Posterior vena cava (tissue), 2 donors: ENCODE measurements at places on chromosomes 3 and 15. TPM values are rescaled to one million over a fixed set of nuclear protein-coding genes. Genes with fewer than 3 reads are reported as not detected.
A peak's percentile ranks its signal among the peaks of the same experiment; 100 is the strongest.

DNA sequence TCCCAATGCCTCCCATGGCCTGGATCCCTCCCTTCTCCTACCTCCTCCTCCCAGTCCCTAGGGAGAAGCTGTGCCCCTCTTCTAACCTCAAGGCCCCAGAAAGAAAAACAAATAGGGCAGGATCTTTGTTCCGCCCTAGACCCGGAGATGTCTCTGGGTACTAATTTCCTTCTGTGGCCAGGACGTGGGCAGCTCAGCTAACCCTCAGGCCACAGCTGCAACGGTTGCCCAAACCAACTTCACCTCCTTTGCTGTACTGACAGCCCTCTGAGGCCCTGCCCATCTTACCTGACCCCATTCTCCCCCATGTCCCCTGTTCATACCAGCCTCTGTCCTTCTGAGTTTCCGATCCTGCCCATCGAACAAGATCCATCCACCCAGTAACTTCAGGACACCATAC is 70.7 kb downstream of the SRGAP3 start:
- no peak for DNase-seq

Gene ARGFX
- not detected for total RNA-seq

Gene ECE2
- total RNA-seq = not detected

- no peak for DNase-seq
These were observed 449.6 kb upstream of the TGFBR2 start for GRCh38 chr3:30156586-30157498.

DNA sequence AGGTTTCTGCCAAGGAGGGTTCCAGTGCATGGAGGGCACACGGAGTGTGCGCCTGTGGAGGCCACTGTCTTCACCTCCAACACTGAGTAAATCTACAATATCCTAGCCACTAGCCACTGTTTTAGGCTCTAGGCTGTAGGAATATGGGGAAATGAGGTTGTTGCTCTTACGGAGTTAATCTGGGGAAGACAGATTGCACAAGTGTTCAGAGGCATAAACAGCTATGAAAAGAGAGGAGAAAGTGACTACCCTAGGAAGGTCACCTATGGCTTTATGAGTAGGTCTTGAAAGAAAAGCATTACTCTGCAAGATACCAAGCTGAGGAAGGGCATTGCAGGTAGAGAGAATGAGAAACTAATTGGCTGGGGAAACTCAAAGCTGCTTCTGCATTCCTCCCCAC is 85.7 kb downstream of the CYP19A1 start:
- DNase-seq = no peak

Gene EPHA6
- 1.1 TPM for total RNA-seq

DNA sequence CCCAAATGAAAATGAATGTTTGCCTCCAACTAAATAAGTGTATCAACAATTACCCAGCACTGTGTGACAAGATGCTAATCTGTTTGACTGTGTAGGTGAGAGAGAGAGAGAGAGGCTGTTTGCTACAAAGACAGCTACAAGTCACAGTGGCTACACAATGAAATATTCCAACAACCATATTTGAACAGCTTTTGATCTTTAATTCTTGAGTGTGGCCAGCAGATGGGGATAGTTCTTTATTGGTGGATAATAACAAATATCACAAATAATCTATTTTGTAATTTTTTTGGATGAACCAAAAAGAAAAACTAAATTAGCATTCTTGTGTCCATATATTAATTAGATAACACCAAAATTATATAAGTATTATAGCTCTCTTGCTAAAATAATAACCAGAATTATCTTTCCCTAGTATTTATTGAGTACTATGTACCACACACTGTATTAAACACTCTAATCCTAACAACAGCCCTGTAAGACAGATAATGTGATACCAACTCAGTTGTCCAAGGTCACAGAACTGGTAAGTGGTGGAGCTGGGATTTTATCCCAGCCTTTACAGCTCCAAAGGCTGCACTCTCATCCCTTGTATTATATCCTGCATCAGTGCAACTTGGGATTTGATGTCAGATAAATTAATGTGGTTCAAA is 61.9 kb upstream of the C3orf80 start:
- no peak for DNase-seq

Gene CD276
- 137 TPM for total RNA-seq

DNA sequence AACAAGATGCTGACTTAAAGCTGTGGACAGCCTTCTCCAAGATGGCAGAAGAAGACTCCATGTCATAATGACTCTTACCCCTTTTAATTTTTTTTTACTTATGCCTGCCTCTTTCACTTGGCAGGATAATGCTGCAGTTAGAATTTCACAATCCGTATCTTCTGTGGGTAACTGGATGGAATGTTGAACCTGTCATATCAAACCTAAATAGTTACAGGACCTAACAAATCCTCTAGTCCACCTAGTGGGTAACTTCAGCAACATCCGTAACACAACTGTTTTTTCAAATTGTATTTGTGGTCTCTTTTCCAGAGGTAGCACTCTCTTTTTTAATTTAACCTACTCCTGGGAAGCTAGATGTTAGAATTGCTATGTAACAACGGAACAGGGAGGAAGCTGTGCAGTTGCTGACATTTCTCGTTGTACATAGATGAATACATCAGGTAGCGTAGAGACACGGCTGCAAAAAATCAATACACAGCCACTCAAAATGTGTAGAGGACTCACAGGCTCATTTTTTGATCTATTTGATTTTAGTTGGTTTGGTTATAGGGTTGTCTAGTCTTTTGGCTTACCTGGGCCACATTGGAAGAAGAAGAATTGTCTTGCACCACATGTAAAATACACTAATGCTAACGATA is 43.9 kb upstream of the TRPM1 start:
- no peak for DNase-seq

Gene TBC1D5
- 53.7 TPM for total RNA-seq

- no peak for DNase-seq
These were observed 43.5 kb downstream of the FMN1 start for GRCh38 chr15:33150971-33151370.

DNA sequence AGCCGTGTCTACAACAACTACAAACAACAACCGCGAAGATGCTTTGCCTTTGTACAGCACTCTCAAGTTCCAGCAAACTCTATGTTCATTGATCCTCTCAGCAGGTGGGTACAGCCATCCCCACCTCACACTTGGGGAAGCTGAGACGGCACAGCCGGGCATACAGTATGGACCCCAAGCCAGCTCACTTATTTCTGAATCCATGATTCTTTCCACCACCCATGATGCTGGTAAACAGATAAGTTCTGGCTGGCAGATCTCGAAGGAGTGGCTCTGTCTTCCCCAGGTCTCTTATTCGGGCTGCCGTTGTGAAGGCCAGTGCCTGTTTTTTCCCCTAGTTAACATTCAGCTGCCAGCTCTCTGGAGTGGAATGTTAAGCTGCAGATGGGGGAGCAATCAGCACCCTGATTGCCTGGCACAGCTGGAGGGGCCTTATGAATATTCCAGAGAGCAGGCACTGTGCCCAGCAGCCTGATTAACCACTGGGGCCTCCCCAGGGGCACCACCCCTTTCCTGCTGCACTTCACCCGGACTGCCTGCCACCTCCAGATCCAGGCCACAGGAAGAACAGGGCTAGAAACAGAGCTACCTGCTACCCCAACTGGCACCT is 73.2 kb downstream of the CORO2B start:
- DNase-seq = peak; percentile 40

Gene CALML4
- 5.7 TPM for total RNA-seq

DNA sequence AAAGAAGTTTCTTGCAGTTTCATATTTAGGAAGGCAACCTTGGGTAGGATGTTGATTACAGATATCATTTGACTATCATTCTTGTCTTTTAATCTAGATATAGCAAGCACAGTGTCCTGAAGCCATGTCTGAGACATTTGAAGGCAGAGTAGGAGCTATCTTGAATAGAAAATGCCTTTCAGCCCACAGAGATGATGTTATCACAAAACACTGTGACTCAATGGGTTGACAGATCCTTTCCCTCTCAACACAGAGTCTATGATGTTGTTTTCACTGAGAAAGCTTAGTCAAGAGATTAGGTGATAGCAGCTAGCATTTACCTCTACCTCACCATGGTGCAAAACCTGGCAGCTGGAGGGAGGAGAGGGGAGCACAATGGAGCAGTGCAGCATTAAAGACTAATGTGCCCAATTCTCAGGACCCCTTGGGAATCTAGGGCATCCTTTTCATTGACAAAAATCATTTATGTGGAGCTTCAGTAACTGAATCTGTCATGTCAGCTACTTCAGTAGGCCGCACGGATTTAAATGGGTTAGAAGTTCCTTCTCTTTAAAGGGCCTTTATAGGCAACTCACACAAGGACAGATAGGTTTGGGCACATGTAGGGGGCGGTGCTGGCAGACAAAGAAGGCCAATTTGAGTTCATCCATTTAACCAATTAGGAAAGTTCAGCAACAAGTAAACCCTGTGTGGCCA is 121.8 kb downstream of the AGBL1 start:
- DNase-seq = no peak

Gene FHIT
- total RNA-seq = 9.2 TPM
